ENCODE measurements at places on chromosomes 2 and 18. TPM values are rescaled to one million over a fixed set of nuclear protein-coding genes. Genes with fewer than 3 reads are reported as not detected.

- ATAC-seq = no peak
Measured at GRCh38 chr2:4258563-4258962, 555.2 kb downstream of the DCDC2C start.

Gene CGREF1
- total RNA-seq = 0.96 TPM

- peak; percentile 46 for ATAC-seq
Measured at GRCh38 chr2:19540739-19541525, 182.5 kb upstream of the OSR1 start.

Gene IL36A
- total RNA-seq = 167 TPM

- no peak for ATAC-seq
Measured at GRCh38 chr2:57022496-57022895, 838.7 kb downstream of the CCDC85A start.

Gene SLC40A1
- total RNA-seq = 11.8 TPM

Gene C2orf15
- total RNA-seq = 1.9 TPM

DNA sequence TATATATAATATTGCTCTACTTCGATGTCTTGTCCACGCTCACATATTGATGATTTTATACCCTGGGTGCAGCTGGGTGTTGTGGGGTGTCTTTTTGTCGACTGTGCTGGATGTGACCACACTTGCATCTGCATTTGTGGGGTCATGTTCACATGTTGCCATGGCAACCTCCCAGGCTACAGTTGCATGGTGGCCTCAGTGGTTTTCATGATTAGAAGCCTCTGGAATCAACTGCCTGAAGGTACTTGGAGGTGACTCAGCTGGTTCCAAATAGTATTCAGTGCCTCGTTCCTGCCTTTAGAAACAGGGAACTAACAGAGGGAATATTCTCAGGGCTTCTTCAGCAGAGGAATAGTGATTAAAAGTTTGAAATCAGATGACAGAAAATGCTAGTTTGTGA lies 166.3 kb upstream of the NYAP2 start:
- no peak for ATAC-seq

Gene TRIM43
- total RNA-seq = not detected

Gene DSC3
- total RNA-seq = 319 TPM

- no peak for ATAC-seq
Measured at GRCh38 chr2:75494137-75494769, 66.5 kb downstream of the EVA1A start.

GRCh38 chr18:74248595-74248994 lies 43.2 kb downstream of the CYB5A start:
- no peak for ATAC-seq

DNA sequence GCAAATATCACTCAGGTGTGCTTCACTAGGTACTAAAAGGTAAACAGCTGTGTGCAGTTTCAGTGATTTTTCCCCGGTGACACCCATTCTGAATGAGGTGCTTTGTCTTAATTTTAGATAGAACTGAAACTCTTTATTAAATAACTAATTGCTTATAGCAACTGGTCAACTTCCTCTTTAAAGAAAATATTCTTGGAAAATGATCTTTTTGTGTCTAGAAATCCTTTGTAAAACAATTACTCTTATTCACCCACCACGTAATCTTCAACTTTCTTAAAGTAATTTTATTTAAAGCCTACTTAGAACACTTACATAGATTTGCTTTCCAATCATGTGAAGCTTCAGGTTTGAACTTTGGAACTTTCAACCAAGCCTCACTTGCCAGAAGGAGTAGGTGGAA lies 57.9 kb upstream of the RMDN2 start:
- ATAC-seq = no peak

Gene GPR45
- not detected for total RNA-seq

- no peak for ATAC-seq
Measured at GRCh38 chr2:12050396-12050795, 304.0 kb downstream of the LPIN1 start.

Gene SETBP1
- total RNA-seq = 8.5 TPM

Gene RIT2
- not detected for total RNA-seq

GRCh38 chr2:5706717-5707455 lies 14.7 kb downstream of the SOX11 start:
- no peak for ATAC-seq

DNA sequence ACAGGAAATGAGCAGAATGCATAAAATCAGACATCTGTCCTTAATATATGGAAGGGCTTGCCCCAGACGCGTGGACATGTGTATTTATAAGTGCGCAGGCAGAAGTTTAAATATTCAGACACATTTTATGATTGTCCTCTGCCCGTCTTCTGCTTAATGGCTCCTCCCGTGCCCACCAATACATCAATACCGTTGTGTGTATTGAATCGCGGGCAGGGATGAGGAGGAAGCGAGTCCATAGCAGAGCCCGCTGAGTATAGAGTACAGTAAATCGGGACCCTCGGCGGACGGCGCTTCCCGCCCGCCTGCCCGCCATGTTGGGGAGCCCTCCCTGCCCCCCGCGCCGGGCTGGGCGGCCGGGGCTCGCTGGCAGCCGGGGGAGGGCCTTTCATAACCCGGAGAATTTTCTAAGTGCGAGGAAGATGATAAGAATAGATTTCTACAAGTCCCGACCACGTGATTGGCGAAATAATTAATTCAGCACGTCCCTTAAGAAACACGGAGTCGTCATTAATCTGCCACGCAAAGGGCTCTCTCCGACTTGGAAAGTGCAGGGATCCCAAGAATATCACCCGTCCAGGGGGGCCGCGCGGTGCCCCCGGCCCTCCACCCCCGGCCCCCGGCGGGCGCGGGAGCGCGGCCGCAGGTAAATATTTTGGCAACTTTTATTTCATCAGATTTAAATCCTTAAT lies at the start of gene HOXD3:
Gene HOXD3 (plus strand): TSS at position 501 of the 692 bp plus-strand sequence. CDS start 11,808 bp downstream, outside the sequence.
- no peak for ATAC-seq

DNA sequence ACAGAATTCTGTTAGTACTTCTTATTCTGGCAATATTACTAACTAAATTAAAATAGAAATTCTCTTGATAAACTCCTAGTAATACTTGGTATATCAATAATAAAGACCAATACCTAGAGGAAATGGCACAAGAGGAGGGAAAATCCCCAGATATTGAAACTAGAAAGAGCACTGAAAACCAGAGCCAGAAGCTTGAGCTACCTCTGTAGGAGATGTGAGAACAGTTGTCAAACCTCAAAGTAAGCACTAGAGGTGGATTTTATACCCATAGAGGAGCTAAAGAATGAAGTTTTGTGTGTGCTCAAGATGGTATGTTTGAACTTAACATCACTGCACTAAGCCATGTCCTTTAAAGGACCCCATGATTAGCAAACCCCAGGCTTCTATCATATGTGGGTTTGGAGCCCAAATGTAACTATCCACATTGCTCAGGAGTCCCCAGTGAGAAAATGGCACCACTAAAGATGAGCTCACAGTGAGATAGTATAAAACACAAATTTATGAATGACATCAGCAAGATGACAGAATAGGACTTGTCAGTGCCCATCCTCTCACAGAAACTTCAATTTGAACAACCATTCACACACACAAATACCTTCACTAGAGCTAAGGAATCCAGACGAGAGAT lies 122.1 kb downstream of the PKP4 start:
- ATAC-seq = no peak

Gene LRRC30
- total RNA-seq = not detected

DNA sequence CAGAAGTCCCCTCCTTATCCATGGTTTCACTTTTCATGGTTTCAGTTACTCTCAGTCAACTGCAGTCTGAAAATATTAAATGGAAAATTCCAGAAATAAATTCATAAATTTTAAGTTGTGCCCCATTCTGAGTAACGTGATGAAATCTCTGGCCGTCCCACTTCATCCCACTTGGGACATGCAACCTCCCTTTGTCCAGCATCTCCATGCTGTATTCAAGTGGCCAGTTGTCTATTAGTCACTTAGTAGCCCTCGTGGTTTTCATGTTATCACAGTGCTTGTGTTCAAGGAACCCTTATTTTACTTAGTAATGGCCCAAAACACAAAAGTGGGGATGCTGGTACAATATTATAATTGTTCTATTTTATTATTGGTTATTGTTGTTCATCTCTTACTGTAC lies 18.0 kb upstream of the DAPL1 start:
- no peak for ATAC-seq

Gene RGPD3
- 0.04 TPM for total RNA-seq

GRCh38 chr2:80643598-80643997 lies 339.0 kb upstream of the LRRTM1 start:
- ATAC-seq = peak; percentile 46

Gene SCYGR4
- not detected for total RNA-seq

GRCh38 chr2:111116011-111116746 lies 4.5 kb upstream of the BCL2L11 start:
- no peak for ATAC-seq

GRCh38 chr2:229728370-229728769 lies 14.0 kb upstream of the DNER start:
- no peak for ATAC-seq

DNA sequence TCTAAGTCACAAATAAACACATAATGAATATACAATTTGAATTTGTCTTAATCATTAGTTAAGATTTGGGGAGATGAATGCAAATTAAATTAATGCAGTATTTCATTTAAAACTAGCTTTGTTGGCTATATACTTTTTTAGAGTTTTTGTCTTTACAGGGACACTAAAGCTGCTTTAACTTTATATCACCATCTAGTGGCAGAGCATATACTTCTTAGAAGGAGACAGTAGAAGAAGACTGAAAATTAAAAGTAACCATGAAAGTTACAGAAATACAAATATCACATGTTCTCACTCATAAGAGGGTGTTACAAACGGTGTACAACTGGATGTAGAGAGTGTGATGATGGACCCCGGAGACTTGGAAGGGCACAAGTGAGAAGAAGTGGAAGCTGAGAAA lies 268.3 kb upstream of the NETO1 start:
- ATAC-seq = no peak

DNA sequence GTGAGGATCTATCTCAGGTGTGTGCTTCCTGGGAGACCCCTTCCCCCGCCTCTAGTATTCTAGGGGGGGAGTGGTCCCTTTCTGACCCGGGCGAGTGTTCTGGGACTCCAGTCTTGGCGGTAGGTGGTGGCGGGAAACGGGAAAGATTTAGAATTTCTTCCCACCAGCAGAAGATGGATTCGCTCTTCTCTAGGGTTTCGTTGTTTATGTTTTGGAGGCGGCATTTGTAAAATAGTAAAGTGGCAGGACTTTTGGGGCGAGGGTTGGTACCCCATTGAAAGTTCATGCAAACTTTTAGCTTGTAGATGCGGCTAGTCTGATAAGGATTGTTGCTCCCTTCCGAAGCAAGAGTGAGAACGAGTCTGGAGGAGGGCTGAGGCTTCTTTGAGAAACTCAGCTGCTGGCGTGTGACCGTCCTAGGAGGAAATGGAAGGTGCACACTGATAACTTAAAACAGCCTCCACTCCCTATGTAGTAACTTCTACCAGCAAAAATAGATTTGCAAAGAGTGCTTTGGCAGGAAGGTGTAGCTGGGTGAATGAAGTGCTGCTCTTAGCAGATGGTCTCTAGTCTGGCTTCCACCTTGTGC lies 412 bp downstream of the GPD2 start:
- ATAC-seq = no peak

DNA sequence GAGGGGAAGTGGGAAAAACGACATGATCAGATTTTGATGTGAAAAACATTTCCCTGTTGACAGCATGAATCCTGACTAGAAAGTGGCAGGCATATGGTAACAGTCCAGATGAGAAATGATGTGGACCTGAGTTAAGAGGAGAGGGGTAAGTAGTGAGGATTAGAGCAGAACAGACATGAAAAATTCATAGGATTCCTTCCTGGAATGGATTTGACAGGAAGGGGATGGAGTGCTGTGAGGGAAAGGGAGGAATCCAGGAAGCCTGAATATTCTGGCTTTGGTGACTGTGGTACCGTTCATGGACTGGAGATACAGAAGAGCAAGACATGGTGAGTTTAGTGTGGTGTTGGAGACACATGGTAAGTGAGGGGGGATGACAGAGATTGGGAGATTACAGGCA lies 115.4 kb downstream of the TMEM131 start:
- no peak for ATAC-seq

- no peak for ATAC-seq
Measured at GRCh38 chr2:232476045-232476444, 11.6 kb downstream of the ECEL1 start.

DNA sequence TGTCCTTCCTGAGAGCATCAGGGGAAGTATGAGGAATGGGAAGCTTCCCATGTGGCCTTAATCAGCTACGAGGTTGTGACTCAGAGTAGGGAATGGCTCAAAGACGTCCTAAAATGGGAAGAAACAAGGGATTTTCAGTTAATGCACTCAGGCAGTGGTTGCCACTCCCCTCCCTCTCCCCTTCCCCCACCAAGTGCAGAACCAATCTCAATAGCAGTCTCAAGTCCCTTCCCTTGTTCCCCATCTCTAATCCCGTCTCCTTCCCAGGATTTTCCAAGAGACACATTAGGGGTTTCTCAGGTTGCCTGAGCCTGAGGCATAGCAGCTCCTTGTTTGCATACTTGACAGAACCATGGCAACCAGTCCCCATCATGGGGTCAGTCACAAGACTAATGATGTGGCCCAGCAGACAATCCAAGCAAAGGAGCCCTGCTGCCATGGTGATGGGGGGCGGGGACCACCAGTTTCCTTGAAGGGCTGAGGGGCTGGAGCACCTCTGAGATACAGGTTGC lies 18.2 kb upstream of the RESP18 start:
- no peak for ATAC-seq

DNA sequence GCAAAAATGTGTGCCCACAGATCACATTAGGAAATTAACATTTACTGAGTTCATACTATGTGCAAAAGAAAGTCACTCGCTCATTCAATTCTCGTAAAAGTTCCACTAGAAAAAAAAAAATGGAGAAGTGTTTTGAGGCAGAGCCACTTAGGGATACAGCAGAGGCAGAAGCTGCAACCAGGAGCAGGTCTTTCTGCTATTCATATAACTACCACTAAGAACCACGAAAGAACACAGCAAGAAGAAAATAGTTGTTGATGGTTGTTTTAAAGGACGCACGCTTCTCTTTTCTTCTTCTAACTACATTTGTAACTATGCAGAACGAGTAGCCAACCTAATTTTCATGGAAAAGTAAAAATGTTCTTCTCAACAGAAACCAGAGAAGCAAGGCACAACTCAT lies 45.0 kb downstream of the ROCK2 start:
- ATAC-seq = no peak

- no peak for ATAC-seq
Measured at GRCh38 chr18:68301441-68301840, 413.5 kb downstream of the TMX3 start.

Gene INSIG2
- total RNA-seq = 6.8 TPM

DNA sequence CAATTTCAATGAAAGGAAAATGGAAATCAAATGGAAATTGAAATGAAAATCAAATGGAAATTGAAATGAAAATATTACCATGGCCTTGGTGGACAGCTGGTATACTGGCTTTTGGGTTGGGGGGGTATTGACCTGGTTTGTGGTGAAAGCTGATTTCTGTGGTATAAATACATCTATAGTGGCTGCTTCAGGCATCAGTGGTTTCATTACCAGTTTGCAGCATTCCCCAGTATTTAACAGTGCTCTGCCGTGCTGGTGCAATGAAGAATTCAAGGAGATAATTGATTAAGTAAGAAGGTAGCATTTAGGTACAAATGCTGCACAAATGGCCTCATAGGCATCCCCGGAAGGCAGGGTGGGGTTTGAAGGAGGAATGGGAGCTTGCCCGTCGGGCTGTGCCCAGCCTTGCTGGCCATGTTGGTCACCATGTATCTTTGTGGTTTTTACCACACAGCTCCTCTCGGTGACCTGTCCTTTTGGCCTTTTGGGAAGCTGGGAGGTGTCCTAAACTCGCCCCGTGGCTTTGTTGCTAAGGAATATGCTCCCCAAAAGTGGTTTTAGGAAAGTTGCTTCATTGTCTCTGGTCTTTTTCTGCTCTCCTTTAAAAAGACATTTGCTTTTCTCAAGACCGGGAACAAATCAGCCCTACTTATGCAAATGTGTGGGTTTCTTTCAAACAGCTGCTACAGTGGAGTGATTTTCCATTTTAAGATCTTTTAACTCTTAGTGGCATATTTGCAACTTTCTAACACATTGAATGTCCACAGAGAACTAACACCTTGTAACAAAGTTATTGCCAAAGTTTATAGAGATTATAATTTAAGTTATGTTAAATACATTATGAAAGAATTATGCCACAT lies 28.6 kb downstream of the SNTG2 start:
- ATAC-seq = no peak
